ENCODE measurements at places on chromosomes 4 and X. TPM values are rescaled to one million over a fixed set of nuclear protein-coding genes. Genes with fewer than 3 reads are reported as not detected.

Gene KLF8
- total RNA-seq: 15.2 TPM

DNA sequence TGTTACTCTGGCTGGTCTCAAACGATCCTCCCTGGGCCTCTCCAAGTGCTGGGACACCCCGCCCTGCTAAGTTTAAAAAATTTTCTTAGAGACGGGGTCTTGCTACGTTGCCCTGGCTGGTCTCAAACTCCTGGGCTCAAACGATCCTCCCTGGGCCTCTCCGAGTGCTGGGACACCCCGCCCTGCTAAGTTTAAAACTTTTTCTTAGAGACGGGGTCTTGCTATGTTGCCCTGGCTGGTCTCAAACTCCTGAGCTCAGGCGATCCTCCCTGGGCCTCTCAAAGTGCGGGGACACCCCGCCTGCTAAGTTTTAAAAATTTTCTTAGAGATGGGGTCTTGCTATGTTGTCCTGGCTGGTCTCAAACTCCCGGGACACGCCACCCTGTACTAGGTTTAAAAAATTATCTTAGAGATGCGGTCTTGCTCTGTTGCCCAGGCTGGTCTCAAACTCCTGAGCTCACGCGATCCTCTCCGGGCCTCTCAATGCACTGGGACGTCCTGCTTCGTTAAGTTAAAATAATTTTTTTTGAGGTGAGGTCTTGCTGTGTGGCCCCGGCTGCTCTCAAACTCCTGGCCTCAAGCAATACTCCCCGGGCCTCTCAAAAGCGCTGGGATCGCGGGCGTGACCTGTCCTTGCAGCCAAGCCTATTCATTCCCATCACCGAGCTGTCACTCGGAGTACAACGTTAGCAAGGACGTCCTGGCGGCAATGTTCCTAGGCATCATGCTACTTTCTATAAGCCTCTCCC is 1.1 kb downstream of the SLC25A6 start:
- DNase-seq: no peak

GRCh38 chrX:64230123-64230970 is at the start of gene ASB12:
Gene ASB12, minus strand, starts transcription at chrX:64230607. Its CDS starts 4,957 bp downstream, at chrX:64225650.
- DNase-seq: no peak

- DNase-seq: no peak
These were observed 112.0 kb upstream of the TTC29 start for GRCh38 chr4:147057611-147058190.

Gene COL25A1
- total RNA-seq: not detected
